ENCODE measurements at places on chromosomes 6 and 20.
A peak's percentile ranks its signal among the peaks of the same experiment; 100 is the strongest.

DNA sequence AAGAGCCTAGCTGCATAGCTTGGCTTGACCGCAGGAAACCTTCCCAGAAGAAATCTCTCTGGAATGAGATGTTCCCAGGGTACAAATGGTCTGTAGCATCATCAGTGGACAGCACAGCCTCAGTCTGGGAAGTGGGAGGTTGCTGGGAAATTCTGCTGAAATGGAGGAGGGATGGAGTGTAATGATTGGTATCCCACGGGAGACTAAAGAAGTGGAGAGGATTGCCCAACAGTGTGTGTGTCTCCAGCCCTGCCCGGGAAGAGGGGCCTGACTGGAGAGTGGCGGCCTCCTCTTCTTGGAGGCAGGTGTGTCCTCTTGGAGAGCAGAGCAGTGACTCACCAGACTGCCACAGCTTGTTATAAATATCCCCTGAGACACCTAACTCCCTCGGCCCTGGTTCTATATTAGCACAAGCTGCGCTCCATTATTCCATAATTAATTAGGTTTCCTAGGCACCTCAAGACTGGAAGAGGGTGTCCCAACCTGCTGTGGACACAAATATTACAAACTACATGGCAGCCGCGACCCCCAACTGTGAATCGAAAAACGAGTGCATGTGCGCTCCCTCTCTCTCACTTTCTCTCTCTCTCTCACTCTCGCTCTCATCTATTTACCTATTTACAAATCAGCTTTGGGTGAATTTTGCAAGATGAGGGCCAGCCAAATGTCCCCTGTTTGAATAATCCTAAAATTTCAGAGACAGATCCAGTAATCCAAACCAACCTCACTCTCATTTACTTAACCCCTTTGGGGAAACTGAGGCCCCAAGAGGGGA is 68.8 kb downstream of the FGD2 start:
- peak; percentile 13 for DNase-seq

GRCh38 chr6:27889275-27889627 is 22.9 kb downstream of the OR2B2 start:
- no peak for DNase-seq

- DNase-seq = no peak
Observed at GRCh38 chr20:24627926-24628325, 158.5 kb downstream of the SYNDIG1 start.

DNA sequence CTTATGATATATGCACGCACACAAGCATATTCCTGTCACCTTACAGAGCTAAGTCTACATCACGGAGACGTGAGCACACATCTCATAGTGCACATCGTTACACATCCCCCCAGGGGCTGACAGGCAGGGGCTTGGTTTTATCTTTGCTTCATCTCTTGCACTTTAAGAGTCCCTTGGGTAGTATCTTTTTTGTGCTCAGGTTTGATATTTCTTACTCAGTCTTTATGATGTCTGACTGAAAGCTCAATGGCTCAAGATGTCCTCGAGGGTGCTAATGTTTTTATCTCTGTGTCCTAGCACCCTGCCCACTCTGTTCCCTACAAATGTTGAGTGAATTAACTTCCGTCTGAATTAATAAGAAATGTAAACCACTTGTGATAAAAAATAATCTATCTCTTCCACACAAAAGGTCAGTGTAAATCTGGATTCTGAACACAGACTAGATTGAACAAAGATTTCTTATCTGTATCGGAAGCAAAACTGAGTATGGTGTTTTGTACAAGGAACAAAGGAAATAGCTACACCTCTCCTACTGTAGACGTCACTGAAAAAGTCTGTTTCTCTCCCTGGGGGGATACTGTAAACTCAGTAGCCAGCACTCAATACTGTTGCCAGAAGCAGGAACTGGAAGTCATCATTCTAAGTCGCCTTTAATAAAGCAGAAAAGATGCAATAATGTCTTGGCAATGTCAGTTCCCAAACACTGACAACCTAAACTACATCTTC is 195.1 kb downstream of the PRKN start:
- no peak for DNase-seq

GRCh38 chr6:141551318-141551717 is 581.4 kb upstream of the GJE1 start:
- no peak for DNase-seq

GRCh38 chr6:6891125-6891721 is 216.5 kb upstream of the RREB1 start:
- DNase-seq = peak; percentile 49

GRCh38 chr20:54093423-54094267 is 23.3 kb upstream of the BCAS1 start:
- DNase-seq = peak; percentile 3

DNA sequence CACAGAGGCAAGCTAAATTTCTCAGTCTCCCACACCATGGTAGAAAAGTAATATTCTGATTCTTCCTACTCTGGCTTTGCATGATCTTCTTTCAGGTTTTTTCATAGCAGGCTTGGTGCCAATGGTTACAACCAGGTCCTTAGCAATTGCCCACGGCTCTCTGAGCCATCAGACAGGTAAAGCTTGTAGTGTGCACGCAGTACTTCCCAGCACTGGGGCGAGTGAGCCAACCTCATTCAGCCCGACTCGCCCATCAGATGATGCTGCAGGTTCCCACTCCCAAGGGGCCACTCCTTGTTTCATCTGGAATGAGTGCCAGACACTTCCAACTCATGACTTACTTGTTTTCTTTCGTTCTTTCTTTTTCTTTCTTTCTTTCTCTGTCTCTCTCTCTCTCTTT is 78.3 kb downstream of the PERP start:
- DNase-seq = no peak

DNA sequence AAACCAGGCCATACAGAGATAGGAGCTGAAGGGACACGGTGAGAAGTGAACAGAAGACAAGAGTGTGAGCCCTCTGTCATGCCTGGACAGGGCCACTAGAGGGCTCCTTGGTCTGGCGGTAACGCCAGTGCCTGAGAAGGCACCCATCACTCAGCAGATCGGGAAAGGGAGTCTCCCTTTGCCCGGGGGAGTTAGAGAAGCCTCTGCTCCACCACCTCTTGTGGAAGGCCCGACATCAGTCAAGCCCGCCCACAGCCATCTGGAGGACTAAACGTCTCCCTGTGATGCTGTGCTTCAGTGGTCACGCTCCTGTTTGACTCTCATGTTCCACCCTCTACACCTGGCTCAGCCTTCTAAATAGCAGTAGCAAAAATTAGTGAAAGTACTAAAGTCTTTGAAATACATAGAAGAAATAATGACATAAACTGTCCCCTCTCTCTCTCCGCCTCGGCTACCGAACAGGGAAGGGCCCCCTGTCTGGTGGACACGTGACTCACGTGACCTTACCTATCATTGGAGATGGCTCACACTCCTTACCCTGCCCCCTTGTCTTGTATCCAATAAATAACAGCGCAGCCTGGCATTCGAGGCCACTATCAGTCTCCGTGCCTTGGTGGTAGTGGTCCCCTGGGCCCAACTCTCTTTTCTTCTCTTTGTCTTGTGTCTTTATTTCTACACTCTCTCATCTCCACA is 66.7 kb downstream of the RPP21 start:
- DNase-seq = peak; percentile 60

DNA sequence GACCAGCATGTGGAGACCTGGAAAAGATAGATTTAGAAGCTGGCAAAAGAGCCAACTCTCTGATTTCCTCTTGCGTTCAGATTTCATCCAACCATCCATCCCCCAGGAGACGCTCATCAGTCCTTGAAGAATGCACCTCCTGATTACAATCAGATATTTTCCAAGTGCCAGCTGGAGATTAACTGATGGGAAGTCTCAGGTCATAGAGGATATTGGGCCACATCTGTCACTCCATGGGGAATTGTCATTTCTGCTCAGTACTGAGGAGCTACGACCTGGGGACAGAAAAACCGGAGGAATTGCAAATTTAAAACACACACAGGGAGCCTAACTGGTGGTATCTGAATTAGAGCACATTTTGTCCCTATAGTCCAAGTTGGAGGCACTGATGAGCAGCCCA is 496.2 kb upstream of the SULF2 start:
- no peak for DNase-seq

DNA sequence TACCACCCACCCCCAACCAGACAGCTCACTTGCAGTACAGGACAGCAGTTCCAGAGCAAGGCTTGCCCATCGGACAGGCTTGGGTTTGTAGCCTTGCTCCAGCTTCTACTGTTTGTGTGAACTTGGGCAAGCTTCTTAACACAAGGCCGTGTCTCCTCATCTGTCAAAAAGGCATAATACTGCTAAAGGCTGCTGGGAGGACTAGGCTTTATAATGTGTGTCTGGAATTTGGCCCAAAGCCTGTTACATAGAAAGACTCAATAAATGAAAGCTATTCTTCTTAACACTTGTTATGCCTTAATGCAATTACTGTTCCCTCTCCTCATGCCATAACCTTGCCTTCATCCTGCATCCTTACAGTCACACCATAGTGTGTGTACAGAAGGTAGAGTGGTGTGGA is 43.4 kb downstream of the LYRM4 start:
- DNase-seq = no peak

- DNase-seq = peak; percentile 77
Observed at GRCh38 chr6:39361657-39362486, 39.4 kb upstream of the KCNK16 start.

DNA sequence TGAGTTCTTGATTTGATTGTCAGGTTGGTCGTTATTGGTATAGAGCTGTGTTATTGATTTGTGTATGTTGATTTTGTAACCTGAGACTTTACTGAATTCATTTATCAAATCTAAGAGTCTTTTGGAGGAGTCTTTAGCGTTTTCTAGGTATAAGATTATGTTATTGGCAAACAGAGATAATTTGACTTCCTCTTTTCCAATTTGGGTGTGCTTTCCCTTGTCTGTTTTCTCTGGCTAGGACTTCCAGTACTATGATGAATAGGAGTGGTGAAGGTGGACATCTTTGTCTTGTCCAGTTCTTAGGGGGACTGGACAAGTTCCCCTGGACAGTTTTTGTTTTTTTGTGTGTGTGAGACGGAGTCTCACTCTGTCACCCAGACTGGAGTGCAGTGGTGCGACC is 17.4 kb downstream of the HLA-DOA start:
- DNase-seq = no peak

DNA sequence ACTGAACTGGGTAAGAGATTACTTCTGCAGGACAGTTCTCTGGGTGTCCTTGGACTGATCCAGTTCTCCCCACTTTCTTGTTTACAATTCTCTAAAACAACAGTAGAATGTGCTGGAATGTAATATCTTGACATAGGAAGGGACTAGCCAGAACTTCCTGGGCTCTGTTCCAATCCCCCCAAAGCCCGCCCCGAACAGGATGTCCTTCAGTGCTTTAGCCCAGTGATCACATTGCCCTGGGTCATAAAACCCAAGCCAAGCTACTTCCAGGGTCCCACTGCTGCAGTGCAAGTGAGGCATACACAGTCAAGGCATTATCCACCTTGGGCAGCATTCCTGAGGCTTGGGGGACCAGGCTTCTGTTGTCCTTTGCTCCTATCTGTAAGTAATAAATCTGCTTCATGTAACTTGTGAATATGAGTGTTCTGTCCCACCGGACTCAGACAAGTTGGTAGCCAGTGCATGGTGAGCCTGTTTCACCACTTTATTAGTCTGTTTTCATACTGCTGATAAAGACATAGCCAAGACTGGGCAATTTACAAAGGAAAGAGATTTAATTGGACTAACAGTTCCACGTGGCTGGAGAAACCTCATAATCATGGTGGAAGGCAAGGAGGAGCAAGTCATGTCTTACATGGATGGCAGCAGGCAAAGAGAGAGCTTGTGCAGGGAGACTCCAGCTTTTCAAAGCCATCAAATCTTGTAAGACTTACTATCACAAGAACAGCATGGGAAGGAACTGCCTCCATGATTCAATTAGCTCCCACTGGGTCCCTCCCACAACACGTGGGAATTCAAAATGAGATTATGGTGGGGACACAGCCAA is 23.5 kb downstream of the FITM2 start:
- no peak for DNase-seq

DNA sequence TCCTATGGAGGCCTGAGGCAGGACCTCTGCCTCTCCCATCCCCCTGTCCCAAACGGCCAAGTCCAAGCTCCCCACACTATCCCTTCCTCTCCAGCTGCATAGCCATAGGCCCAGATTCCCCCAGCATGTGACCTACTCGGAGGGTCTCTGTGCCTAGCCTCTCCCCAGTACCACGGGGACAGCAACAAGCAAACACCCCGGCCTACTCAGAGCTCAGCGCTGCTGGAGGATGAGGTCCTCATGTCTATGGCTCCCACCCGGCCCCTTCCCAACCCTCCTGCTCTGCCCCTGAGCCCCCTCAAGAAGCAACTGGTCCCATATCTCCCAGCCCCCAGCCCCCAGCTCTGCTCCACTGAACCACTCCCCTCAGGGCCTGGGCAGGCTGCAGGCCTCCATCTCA is 24.2 kb downstream of the RNASET2 start:
- no peak for DNase-seq

- no peak for DNase-seq
Observed at GRCh38 chr6:86017236-86017635, 374.6 kb upstream of the SYNCRIP start.

GRCh38 chr6:45746046-45746445 is 269.6 kb downstream of the CLIC5 start:
- no peak for DNase-seq

DNA sequence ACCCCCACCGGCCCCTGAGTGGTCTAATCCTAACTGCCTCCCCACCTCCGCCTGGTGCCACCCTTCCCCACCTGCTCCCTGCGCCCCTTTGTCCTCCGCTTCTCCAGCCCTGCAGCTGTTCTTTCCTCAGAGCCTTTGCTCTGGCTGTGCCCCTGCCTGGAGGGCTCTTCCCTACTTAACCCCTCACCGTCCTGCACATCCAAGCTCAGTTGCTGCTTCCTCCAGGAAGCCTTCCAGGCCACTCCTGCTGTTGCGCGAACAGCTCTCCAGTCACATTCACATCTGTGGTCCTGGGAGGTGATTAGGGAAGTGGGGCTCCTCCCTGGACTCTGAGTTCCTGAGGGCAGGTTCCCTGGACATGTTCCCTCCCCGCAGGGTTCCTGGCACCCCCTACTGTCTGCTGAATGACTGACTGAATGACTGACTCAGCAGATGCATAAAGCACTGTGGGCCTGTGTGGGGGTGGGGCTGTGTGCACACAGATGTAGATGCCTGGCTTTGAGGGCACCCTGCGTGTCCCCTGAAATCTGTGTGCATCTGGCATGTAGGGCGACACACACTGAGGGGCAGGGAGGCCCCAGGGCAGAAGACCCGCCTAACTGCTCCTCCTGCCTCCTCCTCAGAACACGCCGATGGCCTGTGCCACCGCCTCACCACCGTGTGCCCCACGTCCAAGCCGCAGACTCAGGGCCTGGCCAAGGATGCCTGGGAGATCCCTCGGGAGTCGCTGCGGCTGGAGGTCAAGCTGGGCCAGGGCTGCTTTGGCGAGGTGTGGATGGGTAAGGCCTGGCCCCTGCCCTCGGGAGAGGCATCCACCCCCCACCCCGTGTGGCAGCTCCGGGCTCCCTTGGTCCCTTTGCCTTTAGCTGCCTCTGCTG is 51.4 kb downstream of the SRC start:
- DNase-seq = no peak

GRCh38 chr20:14407336-14407735 is 69.9 kb upstream of the FLRT3 start:
- DNase-seq = no peak

- no peak for DNase-seq
Observed at GRCh38 chr6:127103482-127103881, 15.0 kb upstream of the RSPO3 start.
